NCI-H446 (cell line): ENCODE measurements at places on chromosomes 5 and 9.

GRCh38 chr9:35736201-35736633 is 3.8 kb downstream of the CREB3 start:
- peak; percentile 54 for DNase-seq

DNA sequence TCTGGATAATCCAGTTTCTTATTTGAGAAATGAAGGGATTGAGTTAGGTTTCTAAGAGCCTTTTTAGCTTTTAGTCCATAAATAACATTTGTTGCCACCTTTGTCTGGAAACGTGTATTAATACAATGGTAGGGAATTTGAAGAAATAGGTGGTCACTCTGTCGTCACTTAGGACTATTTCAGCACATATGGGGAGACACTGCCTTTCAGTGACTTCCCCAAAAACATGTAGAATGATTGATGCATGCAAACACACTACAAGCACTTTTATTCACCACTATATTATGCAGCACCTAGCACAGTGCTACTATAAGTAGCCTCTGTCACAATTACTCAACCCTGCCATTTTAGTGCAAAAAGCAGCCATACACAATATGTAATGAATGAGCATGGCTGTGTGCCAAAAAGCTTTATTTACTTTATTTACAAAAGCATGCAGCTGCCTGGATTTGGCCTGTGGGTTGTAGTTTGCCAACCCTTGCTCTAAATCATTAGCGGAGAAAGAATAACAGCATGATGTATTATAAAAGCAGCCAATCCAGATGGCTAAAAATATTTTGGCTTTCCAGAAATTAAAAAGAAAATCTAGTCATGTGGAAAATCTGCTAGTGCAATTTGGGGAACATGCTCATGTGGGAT is 154.2 kb upstream of the HMHB1 start:
- peak; percentile 96 for DNase-seq

DNA sequence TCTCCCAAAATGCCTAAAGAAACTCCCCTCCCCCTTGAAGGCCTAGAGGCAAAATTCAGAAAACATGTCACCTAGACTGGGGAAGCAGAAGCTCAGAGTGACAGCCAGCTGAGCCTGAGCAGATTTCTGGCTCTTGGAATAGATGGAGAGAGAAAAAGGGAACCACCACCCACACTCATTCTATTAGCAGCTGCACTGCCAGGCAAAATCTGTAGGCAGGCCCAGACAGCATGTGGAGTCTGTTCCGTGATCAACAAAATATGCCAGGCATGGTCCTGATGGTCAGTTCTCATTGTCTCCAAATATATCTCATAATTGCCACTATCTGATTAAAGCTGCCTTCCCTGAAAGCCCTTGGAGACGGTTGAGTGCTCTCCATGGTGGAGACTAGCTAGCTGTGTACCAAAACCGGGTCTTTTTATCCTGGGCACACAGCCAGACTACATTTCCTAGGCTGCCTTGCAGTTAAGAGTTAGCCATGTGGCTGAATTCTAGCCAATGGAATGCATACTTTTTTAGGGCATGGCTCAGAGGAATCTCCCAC is 131.7 kb upstream of the GPR151 start:
- peak; percentile 92 for DNase-seq

- peak; percentile 25 for DNase-seq
Measured at GRCh38 chr5:56517011-56517416, 283.9 kb upstream of the ANKRD55 start.

DNA sequence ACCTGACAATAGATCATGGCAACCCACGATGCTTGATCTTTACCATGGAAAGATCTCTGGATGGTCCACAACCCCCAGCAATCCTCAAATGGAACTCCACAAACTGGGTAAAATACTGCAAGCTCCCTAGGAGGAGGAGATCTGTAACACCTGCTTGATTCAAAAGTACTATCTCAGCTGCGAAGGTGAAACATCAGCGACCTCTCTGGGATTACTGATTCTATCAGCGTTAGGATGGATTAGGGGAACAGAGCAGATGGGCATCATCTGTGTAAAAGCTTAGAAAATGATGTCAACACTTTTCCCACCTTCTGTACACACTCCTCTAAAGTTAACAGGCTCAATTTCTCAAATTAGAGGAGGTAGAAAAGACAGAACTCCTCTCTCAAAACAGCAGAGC is 31.5 kb upstream of the TRPC7 start:
- DNase-seq: no peak

GRCh38 chr5:59390074-59390659 is 503.4 kb downstream of the PDE4D start:
- peak; percentile 58 for DNase-seq

DNA sequence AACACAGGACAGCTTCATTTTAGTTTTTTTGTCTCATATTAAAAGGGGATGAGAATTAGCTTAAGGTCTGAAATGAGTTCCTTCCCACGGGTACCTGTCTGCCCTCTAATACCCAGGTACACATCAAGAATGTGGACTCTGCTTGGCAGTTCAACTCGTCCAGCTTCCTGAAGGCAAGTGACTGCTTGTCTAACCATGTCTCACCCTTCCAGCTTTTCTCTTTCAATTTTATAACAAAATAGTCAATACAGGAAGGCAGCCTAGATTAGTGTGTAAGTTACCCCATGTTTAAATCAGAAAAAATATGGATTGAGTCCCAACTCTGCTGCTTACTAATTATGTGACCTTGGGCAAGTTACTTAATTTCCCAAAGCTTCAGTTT is 50.5 kb upstream of the C5orf46 start:
- no peak for DNase-seq

DNA sequence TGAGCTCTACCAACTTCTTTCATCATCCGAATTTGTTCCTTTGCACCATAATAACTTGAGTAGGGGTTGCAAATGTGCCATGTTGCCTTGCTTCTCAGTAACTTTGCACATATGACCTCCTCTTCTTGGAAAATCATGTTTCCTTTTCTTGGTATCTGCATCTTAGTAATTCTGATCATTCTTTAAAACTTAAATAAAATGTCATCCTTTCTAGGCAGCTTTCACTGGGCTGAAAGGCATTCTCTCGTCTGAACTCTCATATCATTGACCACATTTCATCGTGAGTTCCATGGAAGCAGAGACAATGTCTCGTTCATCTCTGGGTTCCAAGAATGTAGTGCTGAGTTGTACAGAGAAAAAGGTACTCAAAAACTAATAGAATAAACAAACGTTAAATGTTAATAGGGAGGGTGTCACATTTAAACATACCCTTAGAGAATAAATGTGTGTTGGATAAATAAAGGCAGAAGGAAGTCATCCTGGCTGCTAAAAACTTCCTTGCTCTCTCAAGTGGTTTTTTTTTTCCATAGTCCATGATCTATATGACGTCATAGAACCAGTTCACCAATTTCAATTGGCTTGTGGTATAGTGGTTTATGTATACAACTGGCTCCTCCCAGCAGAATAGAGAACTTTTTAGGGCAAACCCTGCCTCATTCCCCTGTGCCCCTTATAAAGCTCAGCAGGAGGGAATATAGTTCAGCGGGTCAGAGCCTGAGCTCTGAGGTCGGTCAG is 218.1 kb upstream of the TRIM32 start:
- no peak for DNase-seq

DNA sequence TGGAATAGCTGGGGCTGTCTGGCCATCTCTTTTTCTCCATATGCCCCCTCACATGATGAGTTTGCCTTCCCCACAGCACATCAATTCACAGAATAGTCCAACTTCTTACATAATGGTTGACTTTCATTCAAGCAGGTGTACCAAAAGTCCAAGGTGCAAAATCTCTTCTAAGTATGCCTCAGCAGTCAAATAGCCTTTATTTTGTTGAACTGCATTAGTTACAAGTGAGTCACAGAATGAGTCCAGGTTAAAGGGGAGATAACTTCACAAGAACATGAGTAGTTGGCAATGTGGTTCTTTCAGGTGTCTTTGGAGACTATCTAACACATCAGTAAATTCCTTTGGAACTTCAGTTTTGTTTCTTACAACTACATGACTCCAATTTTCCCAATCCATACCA is 672.5 kb downstream of the PRELID2 start:
- DNase-seq: no peak

DNA sequence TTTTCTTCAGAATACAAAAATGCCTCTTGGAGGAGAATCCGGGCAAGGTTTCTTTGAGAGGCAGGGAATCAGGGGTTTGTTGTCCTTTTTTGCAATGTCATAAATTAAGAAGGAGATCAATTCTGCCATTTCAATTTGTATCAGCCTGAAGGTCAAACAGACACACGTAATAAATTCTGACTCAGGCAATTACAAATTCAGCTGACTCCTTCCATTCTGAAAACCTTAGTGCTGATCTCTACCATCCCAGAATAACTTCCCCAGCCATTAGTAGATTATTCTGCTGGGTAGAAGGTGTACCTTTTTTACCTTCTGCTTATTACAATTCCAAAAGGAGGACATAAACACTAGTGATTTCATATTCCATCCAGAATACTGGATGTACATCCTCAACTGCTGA is 516.6 kb downstream of the AGTPBP1 start:
- no peak for DNase-seq

DNA sequence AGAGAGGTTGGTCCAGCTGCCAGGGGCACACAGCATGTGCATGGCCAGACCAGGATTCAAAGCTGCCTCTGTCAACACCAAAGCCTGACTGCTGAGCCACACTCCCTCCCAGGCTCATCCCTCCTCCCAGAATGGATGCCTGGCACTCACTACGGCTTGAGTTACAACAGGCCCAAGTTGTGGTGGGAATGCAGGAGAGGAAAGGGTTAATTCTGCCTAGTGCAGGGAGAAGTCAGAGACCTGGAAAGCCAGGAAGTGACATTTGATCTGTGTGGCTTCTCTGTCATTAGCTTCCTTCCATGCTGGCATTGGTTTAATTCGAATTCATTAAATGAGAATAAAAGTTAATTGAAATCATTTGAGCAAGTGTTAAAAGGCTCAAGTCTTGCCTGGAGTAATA is 150.0 kb downstream of the NSG2 start:
- no peak for DNase-seq

DNA sequence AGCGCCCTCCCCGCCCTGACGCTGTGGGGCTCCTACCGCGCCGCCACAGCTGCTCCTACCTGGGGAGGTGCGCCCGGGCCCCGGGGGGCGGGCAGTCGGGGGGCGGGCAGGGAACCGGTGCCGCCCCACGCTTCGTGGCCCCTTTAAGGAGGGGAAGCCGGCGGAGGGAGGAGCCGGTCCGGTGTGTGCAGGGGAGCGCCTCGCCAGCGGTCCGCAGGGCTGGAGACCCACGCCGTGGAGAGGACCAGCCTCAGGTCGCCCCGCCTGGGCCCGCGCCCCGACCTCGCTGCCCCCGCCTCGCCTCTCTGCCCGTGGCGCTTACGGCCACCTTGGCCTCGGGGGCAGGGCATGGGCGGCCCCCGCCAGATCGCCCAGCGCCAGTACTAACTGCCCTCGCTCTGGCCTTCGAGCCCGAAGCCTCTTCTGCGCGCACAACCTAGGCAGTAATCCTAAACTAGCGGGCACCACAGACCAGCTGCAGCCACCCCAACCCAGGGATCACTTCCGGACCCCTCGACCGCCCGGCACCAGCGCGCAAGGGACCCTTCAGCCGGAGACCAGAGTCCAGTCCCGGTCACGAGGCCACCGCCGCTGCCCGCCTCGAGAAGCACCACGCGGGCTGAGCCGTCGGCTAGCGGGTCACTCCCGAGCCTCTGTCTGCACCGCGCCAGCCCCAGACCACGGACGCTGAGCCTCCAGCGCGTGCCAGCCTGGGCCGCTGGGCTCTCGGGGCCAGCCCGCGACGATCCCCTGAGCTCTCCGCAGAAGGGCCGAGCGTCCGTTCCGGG is at the start of gene FOXE1:
Gene FOXE1, plus strand, starts transcription at position 171 of the 788 bp plus-strand sequence. CDS start 689 bp downstream, outside the sequence.
- no peak for DNase-seq

DNA sequence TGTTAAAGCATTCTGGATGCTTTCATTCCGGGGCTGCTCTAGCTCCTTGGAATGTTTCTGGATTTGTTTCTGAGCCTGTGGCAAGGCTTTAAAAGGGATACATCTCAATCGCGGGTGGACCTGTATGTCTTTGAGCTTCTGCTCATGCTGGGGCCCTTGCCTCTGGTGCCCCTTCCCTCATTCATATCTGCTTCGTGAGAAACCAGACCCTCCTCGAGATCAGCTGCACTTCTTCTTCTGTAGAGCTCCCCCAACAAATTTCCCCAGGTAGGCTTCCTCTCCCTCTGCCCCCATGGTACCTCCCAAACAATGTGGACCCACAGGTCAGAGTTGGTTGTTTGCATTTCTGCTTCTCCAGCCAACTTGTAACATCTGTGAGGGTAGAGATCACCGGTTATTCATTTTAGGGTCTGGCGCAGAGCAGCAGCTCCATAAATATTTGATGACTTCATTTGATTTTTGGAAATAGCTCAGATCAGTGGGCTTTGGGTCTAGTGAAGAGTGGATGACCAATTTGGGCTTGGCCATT is 6.6 kb downstream of the ZNF618 start:
- DNase-seq: no peak

DNA sequence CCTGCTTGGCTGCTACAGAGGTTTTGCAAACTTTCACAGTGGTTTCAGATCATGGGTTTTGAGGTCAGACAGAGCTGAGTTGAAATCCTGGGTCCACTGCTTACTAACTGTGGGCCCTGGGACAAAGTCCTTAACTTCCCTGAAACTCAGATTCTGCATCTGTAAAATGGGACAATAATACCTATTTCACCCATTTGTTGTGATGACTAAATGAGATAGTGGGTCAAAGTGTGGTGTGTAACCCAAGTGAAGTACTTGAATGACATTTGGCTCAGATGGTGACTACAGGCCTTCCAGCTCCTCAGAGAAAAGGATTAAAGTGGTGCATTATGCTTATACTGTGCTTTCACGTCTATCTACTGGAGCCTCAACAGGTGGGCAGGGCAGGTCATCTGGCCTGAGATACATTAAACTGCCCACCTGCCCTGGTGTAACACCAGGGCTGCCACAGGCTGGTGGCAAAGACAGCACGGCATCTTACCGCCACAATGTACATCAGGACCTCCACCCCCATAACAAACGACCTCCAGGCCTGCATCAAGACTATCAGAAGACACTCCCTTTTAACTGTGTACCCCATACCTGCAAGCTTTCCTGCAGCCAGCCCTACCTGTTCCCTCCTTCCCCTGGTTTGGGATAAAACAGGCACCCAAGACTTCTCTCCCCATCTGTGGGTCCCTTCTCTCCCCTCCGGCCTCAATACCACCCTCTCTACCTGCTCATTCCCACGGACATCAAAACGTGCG is 846 bp upstream of the TRAF1 start:
- no peak for DNase-seq

DNA sequence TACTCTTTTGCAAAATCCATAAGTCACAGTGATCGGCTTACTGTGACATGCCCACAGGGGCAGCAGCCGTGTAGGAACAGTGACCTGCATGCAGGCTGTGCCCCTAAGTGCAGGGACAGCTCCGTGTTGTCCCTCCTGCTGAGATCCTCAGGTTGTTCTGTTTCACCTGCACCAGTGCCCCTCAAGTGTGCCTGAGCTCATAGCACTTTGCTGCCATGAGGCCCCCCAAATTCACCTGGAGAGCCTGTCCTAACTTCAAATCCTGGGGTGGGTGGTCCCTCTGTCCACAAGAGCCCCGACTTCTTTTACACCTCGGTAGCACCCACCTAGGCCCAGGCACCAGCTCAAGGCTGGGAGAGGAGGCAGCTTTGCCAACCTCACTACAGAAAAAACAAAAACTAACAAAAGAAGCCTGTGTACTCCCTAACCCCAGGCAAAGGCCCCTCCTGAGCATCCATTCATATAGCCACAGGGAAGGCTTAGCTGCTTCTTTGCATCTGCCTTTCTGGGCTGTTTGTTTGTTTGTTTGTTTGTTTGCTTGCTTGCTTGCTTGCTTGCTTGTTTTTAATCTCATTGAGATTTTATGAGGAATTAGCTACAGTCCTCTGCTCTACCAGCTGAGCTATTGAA is 214.5 kb downstream of the AUH start:
- no peak for DNase-seq

- DNase-seq: no peak
Measured at GRCh38 chr5:8984386-8984785, 561.5 kb downstream of the SEMA5A start.

- DNase-seq: no peak
Measured at GRCh38 chr5:158473016-158473635, 614.2 kb upstream of the CLINT1 start.
